ENCODE measurements at places on chromosomes 11 and 22. TPM values are rescaled to one million over a fixed set of nuclear protein-coding genes. Genes with fewer than 3 reads are reported as not detected.

Gene PICALM
- 118 TPM for total RNA-seq

Gene RFPL3
- total RNA-seq, result not detected

Gene ARSA
- 49.0 TPM for total RNA-seq

Gene HEPN1
- total RNA-seq, result not detected

Gene NLRP6
- total RNA-seq, result 0.46 TPM

Gene APOA4
- not detected for total RNA-seq

Gene GRAMD1B
- total RNA-seq, result 12.4 TPM

Gene XPNPEP3
- total RNA-seq, result 20.8 TPM

Gene TMEM45B
- not detected for total RNA-seq

Gene DEFB131B
- total RNA-seq, result not detected

Gene WEE1
- total RNA-seq, result 29.4 TPM

Measured in activated B cell treated with CpG ODN at 0.5 μM for 24 hours (primary cell).